Esophagus squamous epithelium (tissue), 5 donors: ENCODE measurements at places on chromosomes 11 and 22.
A peak's percentile ranks its signal among the peaks of the same experiment; 100 is the strongest.

DNA sequence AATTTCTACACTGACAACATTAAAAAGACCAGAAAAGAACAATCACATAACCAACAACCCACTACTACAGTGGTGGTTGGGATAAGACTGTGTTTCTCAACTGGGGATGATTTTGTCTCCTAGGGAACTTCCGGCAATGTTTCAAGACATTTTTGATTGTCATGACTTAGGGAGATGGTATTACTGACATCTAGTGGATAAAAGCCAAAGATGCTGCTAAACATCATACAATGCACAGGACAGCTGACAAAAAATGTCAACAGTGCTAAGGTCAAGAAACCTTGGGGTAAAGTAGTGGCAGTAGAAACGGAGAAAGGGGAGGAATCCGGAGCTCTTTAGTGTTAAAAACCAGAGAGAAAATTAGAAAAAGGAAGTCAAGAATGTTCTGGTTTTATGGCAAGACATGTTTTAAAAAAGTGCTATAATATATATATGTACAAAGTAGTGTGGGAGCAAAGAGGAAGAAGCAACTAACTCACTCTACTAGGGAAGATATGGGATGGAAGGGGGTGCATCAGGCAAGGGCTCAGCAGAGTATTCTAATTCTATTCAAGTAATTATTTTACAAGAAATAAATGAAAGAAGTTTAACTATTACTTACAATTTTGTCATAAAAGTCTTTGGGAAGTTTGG is 37.2 kb downstream of the CKAP5 start:
- DNase-seq = no peak

DNA sequence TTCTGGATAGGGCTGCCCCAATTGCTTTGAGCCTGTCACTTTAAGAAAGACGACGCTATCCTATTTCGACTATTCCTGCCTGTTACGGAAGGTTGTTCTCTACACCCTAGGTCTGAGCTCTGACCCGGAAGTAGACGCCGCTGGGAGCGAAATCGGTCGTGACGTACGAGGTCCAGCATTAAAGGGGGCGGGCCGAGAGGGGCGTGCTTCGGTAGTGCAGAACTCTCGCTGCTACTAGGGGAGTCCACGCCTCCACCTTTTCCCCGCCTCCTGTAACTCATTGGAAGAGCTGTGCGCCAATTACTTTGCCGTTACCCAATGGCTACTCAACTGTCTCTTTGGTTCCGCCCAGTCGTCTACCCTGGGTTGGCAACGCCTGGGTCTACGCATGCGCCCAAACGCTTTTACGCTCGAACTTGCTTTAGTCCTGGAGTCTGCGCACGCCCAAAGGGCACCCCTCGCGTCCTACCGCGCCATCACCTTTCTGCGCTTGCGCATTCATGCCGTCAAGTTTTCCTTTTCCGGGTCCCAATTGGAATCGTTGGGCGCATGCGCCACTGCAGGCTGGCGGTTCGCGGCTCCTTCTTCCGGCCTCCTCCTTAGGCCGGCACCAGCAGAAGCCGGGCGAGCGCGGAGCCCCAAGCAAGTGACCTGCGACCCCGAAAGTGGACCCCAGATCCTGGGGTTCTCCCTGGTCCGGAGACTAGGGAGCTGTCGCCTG is at the start of gene PCNX3:
PCNX3 (plus strand) TSS at position 548 of the 721 bp plus-strand sequence. CDS start 536 bp downstream, outside the sequence.
- DNase-seq = peak; percentile 99

GRCh38 chr11:2383852-2384804 is 7.0 kb downstream of the CD81 start:
- DNase-seq = no peak

DNA sequence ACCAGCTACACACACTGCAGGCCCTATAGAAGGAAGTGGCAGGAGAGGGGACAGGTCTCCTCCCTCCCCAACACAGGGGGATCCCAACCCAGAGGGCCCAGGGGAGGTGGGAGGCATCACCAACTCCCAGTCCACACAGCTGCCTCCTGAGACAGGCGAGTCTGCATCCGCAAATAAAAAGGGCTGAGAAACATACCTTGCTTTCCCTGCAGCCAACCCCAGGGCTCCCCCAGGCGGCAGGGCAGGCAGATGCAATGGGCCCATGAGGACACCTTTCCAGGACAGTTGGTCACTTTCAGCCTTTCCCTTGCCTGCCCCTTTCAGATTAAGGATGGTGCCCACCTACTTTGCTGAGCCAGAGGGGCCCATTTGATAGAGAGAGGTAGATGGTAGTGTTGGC is 180.0 kb downstream of the BRD1 start:
- no peak for DNase-seq

DNA sequence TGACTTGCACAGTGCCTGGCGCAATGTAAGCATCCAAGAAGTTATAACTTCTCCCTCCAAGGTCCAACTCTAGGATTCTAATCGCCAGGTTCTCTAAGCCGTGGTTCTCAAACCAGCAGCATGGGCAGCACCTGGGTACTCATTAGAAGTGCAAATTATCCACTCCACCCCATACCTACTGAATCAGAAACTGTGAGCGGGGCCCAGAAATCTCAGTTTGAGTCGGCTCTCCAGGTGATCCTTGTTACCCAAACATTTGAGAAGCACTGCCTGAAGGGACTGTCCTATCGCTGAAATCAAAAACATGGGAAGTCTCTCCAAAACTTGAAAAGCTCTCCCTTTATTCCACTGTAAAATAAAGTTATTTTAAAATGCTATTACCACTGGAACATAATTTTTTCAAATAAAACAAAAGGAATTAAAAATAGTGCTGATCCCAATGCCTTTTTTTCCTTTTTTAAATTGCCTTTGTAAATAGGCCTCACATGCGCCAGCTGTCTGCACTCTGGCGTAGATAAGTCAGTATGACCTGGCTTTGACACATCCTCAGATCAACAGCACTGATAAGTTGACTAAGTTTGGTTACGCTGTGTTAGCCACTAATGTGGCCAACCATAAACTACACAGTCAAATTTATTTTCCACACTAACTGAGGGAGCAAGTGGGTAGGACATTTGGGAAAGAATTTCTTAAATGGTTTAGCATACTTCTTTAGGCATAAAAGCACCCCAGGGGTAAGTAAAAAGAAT is 8.4 kb upstream of the CTR9 start:
- DNase-seq = no peak

DNA sequence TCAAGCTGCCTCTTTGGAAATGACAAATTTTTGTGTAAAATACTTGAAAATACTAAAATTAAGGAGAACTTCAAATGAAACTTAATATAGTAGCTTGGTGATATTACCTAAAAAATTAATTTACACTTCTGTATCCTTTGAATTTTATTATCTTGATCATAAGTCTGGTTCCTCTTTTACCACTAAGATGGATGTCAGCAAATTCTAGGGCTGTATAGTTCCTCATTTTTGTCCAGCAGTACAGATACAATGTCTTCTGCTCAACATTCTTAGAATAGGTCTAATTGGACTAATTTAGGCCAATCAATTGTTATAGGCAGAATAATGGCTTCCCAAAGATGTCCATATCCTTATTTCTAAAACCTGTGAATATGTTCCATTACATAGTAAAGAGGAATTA is 1298.0 kb upstream of the RAG2 start:
- no peak for DNase-seq

- DNase-seq = no peak
These were observed 2.1 kb downstream of the WEE1 start for GRCh38 chr11:9575260-9576240.

DNA sequence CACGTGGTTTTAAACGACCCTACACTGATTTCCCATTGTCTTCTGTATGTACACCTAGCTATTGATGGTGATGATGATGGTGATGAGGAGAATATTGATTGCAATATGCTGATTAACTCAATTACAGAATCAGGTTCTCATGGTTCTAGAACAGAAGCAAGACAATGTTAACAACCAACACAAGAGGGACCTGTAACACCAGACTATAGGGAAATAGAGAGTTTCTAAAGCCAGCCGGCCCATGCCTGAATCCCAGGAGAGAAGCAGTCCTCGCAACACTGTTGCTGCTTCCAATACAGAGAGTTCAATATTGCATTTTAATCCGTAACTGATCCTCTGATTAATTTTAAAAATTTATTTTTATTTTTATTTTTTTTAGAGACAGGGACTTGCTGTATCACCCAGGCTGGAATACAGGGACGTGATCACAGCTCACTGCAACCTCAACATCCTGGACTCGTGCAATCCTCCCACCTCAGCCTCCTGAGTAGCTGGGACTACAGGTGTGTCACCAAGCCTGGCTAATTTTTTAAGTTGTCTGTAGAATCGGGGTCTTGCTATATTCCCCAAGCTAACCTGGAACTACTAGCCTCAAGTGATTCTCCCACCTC is 22.2 kb upstream of the UBASH3B start:
- no peak for DNase-seq

GRCh38 chr11:2477936-2478335 is 33.1 kb downstream of the KCNQ1 start:
- DNase-seq = no peak

DNA sequence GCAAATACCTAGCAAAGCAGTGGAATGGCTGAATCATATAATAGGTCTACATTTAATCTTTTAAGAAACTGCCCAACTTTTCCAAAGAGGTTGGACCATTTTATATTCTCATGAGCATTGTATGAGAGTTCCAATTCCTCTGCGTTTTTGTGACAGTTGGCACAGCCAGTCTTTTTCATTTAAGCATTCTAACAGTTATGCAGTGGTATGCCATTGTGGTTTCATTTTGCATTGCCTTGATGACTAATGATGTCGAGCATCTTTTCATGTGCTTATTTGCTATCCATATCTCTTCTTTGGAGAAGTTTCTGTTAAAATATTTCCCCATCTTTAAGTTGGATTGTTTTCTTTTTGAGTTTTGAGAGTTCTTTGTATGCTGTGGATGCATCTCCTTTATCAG is 38.7 kb downstream of the EIF3F start:
- DNase-seq = no peak

GRCh38 chr22:19992481-19992911 is 24.1 kb downstream of the ARVCF start:
- no peak for DNase-seq

GRCh38 chr22:24153353-24153752 is 27.9 kb upstream of the SUSD2 start:
- no peak for DNase-seq

DNA sequence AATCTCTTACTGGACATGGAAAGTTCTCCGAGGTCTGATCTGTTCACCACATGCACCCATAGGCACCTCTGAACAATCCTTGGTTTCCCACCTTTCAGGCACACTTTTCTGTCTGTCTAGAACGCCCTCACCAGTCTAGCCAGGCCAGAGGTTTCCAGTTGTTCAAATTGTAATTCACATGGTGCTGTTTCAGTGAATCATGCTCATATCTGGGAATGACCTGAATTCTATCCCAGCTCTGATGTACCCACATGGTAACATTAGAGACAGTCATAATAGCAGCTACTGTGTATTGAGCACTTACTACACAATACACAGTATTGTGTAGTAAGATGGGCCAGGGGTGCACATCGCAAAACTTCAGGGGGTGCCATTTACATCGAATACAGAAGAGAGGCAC is 138.2 kb downstream of the COMMD9 start:
- DNase-seq = no peak

GRCh38 chr11:112023104-112023503 is 2.1 kb upstream of the DLAT start:
- DNase-seq = no peak

DNA sequence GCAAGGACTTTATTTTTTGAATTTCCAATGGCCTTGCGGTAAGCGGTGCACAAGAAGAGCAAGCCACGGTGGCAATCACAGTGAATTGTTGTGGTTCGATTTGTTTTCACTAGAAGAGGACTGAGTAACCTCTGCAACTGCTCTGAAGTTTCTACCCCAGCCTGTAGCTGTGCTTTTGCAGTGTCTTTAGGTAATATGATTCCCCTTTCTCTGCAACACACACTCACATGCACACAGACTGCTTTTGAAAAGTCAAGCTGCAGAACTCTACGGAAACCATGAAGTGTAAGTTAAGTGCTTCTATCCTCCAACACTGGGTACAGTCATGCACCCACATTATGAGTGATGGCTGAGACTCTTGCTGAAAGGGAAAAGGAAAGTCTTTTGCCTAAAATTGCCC is 38.4 kb downstream of the CD44 start:
- DNase-seq = no peak

DNA sequence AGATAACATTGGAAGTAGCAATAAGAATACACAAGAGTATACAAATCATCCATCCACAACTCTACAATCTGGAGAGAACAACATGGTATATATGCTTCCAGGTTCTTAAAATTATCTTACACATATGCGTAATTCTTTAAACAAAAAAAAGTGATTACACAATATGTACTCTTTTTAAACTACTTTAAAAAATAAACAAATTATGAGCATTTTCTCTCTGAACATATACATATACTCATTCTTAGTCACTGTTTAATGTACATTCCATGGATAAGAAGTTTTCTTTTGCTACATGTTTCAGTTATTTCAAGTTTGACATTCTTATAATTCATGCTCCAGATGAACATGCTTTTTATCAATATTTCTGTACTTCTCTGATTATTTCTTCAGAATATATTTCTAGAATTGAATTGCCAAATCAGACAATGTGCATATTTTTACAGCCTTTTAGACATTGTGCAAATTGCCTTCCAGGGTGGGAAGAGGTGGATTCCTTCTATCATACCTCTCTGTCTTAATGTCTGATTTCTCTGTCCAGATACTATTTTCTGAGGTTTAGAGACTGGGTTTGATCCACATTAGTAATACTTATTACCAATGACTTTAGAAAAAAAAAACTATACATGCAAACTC is 551.6 kb downstream of the METTL15 start:
- no peak for DNase-seq

- no peak for DNase-seq
These were observed 3.8 kb downstream of the IFITM5 start for GRCh38 chr11:295351-296170.

DNA sequence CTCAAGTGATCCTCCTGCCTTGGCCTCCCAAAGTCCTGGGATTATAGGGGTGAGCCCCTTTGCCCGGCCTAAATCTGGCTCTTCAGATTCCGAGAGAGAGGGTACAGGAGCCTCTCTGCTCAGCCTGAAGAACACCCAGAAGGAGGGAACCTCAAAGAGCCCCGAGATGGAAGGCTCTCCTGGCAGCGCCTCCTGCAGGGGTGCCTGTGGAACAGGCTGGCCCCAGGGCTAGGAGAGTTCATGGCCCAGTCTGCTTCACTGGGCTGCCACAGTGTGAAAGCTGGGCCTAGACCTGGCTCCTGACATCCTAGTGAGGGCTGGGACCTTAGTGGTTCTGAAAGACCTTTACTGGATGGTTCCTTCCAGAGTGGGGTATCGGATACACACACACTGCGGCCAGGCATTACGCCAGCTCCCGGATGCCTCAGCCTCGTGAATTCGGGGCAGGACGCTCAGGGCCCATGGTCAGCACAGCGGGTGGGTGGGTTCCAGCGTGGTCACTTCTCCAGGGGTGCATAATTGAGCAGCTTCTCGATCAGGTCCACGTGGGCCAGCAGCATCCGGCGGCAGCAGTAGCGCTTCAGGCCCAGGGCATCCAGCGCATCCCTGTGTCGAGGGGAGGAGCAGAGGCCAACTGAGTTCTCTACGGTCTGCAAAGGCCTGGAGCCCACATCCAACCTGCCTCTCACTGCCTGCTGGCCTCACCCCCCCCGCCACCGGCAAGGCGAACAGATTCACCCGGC is 2.3 kb downstream of the POLR2L start:
- DNase-seq = no peak
